ENCODE measurements at places on chromosomes 2 and 18.

DNA sequence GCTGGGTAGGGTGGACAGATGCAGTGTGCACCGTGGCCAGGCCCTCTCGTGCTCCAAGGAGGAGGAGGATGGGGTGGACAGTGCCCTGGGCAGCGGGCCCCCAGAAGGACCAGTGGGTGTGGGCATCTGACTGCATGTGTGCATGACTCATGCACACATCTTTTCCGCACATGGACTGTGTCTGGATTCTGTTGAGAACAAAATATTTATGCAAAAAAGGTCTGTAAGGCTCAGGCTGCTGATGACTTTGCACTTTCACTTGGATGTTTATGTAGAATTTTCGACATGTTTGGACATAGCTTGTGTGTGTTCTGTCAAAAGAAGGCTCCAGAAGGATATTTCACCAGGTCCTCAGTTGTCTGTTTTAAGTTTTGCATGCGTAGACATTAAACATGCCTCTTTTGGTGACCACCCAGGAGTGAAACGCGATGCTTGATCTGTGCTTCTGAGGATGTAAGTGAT, 45.6 kb downstream of the MTCL1 start:
- peak; percentile 89 for DNase-seq

DNA sequence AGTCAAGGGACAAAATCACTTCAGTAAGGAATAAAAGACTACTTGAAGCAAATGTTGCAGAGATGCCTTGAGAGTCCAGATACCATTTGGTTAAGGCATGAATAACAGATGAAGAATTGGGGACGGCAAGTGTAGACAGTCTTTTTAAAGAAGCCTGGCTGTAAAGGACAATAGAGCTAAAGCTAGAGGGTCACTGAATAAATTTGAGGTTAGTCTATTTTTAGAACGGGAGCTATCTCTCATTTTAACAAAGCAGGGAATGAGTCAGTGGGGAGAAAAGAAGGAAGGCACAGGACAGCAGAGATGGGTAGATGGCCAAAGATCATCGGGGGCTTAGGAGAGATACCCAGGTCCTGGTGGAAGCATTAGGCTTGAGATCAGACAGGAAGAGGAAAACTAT, 30.6 kb upstream of the CHN1 start:
- DNase-seq, result no peak

DNA sequence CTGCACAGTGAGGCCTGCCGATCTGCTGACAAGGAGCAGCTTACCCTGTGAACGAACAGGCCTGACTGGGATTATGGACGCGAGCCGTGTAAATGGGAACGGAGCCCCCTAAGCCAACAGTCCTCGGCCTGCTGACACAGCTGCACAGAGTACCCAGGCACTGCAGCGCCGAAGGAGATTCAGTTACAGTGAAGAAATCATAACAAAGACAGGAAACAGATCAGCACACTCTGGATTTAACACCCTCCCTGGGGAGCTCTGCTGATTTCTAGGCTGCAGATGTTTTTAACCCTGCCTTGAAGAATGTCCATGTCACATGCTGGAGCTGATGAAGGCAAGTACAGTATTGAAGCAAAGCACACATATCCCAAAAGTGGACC, 43.4 kb downstream of the COLEC12 start:
- peak; percentile 92 for DNase-seq

DNA sequence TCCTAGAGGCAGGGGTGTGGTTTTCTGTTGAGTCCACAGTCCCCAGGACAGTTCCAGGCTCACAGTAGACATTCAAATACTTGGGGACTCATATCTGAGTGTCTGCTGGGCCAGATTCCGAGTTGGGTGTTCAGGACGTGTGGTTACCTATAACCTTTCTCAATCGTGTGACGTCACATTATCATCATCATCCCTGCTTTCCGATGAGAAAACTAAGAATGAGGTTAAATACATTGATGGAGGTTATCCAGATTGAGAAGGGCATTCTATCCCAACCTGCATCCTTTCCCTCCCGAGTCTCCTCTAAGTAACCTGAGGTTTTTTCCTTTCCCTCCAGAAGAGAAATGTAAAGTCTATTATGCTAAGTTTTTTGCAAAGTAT, 204.6 kb downstream of the MGAT5 start:
- DNase-seq, result no peak

DNA sequence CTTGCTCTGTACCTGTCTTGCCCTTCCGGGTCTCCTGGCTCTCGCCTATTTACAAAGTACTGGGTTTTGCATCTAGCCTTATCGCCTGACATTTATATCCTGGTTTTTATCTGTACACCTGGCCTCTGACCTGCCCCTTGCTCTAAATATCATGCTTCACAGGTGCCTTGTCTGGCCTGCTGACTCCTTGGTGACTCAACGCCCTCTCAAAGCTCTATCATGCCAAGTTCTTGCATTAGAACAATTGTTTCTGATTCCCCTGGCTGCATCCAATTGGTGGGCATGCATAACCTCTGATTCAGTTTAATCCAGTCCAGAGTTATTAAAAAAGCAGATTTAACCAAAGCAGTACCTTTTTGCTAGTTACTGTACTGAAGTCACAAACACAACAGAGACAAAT, 113.9 kb upstream of the CCDC68 start:
- DNase-seq, result no peak

- no peak for DNase-seq
Observed at GRCh38 chr2:109084341-109084740, 44.7 kb upstream of the SH3RF3 start.

DNA sequence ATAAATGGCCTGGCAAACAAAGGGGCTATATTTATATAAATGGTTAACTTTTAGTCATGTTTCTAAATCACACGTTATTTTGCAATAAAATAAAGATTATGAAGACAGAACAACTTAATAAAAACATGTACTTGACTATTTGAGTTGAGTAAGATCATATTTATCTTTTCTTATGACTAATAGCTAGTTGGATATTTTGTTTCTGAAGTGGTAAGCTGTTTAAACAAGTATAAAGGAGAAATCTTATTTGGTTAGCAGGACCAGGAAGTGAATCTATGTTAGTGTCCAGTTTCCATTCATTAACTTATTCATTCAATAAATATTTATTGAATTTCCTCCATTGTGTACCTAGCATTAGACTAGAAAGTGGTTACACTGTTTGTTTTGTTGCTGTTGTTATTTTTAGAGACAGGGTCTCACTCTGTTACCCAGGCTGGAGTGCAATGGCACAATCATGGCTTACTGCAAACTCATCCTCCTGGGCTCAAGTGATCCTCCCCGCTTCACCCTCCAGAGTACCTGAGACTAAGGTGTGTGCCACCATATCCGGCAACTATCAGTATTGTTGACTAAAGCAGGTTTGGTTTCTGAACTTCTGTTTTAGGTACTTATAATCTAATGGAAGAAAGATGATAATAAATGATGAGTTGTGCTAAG, 312.6 kb downstream of the DPP10 start:
- DNase-seq, result no peak

DNA sequence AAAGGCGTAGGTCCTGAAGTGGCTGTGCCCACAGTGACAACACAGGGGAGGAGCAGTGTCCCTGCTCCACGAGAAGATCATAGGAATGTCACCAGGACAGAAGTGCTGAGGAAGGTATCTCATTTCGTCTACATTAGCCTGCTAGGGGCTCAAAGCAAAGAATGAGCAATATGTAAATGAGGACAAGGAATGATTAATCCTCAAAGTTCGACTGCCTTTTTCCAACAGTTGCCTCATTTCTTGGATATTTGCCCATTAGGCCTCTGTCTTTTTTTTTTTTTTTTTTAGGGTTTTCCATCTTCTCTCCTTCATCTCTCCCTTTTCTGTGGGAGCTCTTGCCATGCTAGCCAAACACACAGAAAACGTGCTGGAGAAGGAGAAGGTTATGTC, 105.2 kb upstream of the ARHGAP28 start:
- peak; percentile 86 for DNase-seq

DNA sequence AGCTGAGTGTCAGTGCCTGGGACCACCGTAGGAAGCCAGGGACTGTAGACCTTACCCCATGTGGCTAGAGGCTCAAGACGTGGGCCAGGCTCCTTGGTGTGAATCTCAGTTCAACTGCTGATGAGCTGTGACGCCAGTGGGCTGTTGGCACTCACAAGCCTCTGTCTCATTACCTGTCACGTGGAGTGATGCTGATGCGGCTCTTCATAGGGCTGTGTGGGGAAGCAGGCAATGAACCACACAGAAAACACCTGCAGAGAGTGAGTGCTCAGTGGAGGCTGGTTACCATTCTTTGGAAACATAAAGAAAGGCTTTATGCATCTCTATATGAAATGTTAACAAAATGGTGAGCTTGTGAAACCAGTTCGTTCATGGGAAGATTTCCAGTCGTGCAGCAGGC, 36.1 kb downstream of the CREG2 start:
- DNase-seq, result no peak

GRCh38 chr2:28736034-28736433, 15.6 kb upstream of the PPP1CB start:
- DNase-seq, result no peak

DNA sequence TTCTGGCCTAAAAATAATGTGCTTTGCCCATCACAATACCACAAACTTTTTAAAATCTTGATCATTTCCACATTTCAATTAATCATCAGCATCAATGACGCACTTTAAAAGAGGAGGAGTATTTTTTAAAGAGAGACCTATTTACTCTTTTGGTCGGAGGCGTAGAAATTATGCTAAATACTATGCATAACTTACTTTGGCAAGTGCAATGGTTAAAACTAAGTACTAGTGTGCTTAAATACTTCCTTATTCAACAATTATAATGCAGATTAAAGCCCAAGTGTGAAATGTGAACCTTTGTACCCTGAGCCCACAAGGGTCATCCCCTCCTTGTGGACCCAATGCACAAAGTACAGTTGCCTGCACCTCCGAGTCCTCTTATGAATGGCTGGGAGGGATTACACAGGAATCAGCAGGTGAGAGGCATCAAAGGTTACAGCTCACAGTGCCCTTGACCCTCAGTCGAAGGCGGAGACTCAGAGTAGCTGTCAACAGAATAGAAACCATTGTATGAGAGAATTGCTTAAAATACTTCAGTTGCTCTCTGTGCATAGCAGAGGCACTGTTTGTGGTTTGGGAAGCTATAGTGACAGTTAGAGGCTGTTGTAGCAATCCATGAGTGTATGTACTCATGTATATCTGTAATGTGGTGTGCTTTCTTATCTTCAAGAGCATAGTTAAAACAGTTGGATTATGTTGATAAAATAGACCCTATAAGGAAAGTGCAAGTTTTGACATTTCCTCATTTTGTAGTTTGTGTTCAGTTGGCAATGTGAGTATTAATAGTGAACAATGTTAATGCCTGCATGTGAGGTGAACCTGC, 151.7 kb upstream of the ITGA4 start:
- no peak for DNase-seq

DNA sequence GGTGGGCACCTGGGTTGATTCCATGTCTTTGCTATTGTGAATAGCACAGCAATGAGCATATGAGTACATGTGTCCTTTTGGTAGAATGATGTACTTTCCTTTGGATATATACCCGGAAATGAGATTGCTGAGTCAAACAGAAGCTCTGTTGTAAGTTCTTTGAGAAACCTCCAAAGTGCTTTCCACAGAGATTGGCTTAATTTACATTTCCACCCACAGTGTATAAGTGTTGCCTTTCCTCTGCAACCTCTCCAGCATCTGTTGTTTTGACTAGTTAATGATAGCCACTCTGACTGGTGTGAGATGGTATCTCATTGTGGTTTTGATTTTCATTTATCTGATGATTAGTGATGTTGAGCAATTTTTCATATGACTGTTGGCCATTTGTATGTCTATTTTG, 194.8 kb downstream of the ZNF804A start:
- no peak for DNase-seq

- DNase-seq, result no peak
Observed at GRCh38 chr2:184416146-184416913, 182.0 kb upstream of the ZNF804A start.

GRCh38 chr18:10055125-10055750, 141.4 kb downstream of the VAPA start:
- no peak for DNase-seq

- DNase-seq, result no peak
Observed at GRCh38 chr2:112646791-112647689, 1.3 kb downstream of the SLC20A1 start.

DNA sequence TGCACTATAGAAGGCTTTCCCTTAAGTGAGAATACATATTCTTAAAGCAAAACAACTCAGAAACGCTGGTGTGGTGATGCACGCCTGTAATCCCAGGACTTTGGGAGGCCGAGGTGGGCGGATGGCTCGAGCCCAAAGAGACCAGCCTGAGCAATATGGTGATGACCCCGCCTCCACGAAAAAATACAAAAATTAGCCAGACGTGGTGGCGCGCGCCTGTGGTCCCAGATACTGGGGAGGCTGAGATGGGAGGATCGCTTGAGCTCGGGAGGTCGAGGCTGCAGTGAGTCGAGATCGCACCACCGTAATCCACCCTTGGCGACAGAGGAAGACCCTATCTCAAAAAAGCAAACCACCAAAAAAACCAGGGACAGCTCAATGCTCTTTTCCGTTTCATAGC, 750 bp upstream of the CCDC150 start:
- DNase-seq, result no peak

- DNase-seq, result no peak
Observed at GRCh38 chr2:10432311-10433181, 15.6 kb downstream of the ODC1 start.

GRCh38 chr2:201116959-201117734, 1.2 kb downstream of the CFLAR start:
- peak; percentile 93 for DNase-seq

DNA sequence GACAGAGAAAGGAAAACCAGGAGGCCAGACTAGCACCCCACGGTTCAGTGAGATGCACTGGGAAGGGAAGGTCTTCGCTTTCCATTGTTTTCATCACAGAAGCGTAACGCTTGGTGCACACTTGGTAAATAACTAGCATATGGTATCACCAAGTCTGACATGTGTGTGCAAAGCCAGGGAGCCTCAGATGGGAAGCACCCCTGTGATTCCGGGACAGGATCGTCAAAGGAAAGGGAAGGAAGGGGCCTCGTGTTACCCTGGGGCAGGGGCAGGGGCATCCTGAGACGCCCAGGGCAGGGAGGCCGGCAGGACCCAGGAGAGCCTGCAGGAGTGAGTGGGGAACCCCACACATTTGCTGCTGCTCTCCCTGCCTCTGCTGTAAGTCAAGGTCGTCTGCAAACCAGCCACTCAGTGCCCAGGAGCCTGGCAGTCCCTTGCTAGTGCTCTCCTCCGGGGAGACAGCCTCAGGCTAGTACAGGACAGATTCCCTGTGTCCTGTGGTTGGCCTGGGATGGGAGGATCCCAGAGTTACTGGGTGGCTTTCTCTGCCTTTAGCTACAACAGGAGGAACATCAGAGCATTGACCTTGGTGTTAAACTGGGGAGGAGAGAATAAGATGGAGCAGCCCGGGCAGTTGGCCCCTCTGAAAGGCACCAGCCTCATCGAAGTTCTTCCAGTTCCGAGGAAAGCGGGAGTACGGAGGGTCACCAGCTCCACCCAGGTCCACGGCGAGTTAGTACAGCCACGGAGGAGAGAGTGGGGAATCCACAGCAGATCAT, 192.5 kb downstream of the NDUFA10 start:
- no peak for DNase-seq

- no peak for DNase-seq
Observed at GRCh38 chr2:36512705-36513104, 85.3 kb downstream of the FEZ2 start.
